ENCODE measurements at places on chromosomes 16 and 17.

DNA sequence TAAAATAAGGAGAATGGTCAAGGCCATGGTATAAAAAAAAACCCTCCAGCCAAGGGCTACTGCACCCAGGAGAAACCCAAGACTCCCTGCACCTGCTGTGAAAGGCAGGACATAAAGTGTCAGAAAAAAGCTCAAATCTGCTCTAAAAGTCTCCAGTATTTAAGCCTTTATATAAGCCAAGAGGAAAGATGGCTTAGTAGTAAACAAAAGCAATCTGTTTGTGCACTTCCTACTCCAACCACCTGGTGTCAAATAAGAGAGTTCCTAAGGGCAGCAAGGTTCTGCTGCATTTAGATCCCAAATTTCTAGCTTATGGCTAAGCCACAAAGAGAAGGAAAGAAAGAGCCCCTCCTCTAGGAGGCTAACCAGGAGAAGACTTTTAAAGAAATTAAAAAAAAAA lies 20.6 kb downstream of the ACSM1 start:
- no peak for DNase-seq

GRCh38 chr17:77606865-77607210 lies 351.7 kb upstream of the TNRC6C start:
- no peak for DNase-seq

- no peak for DNase-seq
These were observed 292.6 kb upstream of the IRX3 start for GRCh38 chr16:54579106-54579728.

DNA sequence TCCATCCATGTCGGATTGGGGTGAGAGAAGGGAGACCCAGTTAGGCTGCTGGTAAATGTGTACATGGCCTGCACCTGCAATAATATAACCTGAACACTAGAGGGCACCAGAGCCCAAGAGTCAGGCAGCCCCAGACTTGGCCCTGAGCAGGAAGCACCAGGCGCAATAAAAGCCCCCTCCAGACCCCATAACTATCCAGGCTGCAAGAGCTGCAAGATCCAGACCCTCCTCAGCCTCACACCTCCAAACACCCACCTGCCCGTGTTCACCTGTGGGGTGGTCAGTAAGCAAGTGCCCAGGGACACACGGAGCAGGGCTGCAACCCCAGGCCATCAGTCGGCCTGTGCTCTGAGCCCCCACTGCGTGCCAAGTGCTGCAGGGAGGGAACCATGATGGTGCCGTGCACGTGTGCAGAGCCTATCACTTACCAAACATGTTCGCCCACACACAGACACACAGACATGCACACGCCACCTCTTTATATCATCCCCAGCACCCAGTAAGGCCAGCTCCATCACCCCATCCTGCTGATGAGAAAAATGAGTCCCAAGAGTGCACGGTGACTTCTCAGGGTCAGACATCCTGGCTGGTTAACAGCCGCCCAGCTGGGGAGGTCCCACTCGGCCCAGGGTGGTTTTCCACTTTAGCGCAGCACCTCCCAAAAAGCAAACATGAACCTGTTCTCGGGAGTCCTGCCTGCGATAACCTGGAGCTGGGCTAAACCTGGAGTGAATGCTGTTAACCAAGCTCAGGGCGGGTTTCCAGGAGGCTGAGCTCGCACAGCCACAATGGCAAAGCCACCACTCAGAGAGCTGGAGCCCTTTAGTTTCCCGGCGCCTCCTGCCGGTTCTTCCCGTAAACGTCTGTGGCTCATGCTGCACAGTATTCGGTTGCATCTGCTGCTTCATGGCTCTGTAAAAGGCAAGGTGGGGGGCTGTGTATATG lies 439.8 kb downstream of the SOX9 start:
- peak; percentile 39 for DNase-seq

DNA sequence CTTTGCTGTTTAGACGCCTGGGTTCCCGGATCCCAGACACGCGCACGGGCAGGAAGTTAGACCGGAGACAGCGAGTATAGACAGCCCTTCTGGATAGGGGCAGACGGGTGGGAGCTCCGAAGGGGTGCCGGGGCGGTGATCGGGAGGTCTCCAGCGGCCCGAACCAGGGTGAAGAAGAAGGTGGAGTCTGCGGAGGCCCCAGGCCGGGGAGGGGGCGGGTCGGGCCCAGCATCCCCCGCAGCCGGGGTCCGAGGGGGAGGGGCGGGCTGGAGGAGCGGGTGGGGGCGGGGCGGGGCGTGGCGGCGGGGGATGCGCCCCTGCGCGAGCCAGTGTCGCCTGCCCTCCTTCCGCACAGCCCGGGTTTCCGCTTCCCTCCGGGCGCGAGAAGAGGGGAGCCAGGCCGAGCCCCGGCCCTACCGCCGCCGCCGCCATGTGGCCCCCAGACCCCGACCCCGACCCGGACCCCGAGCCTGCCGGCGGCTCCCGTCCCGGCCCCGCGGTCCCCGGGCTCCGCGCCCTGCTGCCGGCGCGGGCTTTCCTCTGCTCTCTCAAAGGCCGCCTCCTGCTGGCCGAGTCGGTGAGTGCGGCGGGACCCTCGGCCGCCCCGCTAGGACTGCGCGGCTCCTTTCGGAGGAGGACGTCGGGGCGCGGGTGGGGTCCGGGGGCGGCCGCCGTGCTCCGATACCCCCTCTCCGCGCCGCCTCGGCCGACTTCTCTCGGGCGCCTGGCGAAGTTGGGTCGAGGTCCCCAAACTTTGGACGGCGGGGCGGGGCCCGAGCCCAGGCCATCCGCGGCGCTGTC lies at the start of gene CMTM3:
Gene CMTM3, plus strand, starts transcription at position 329 of the 801 bp plus-strand sequence. Its CDS starts 102 bp downstream, at position 431.
- no peak for DNase-seq

- no peak for DNase-seq
These were observed 20.0 kb upstream of the RNF135 start for GRCh38 chr17:30950669-30951399.

- no peak for DNase-seq
These were observed 22.2 kb upstream of the CYLD start for GRCh38 chr16:50719401-50720337.

DNA sequence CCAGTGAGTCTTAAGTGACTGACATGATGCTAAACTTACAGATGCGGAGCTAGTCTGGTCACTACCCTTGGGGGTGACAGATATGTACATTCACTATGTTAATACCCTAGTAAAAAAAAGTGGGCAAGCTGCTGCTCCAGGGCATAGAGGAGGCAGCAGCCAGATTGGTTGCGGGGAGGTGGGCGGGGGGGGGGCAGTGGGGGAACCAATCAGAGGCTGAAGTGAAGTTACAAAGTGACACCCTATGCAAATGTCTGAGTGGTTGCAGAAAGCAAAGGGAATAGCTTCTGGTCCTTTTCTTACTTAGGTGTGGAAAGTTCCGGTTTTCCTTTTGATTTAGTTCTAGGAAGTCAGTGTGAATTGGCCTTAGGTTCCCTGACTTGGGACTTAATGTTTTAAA lies 12.1 kb downstream of the NDEL1 start:
- no peak for DNase-seq

DNA sequence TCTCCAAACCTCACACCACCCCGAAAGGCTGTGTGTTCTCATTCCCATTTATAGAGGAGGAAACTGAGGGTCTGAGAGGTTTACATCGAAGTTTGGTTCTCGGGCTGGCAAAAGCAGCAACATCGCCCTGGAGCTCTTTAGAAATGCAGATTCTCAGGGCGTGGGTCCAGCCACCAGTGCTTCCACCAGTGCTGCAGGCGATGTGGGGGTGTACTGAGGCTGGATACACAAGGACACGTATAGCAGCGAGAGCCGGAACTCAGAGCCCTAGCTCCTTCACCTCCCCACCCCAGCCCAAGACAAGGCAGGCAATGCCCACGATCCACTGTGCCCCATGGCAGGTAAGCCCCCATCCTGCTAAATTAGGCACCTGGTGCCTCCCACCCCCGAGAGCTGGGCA lies 5.9 kb downstream of the GPRC5B start:
- DNase-seq: no peak

GRCh38 chr16:70689970-70690891 lies 4.4 kb upstream of the MTSS2 start:
- no peak for DNase-seq

GRCh38 chr17:36602924-36603384 lies 1.6 kb downstream of the MRM1 start:
- DNase-seq: peak; percentile 19

DNA sequence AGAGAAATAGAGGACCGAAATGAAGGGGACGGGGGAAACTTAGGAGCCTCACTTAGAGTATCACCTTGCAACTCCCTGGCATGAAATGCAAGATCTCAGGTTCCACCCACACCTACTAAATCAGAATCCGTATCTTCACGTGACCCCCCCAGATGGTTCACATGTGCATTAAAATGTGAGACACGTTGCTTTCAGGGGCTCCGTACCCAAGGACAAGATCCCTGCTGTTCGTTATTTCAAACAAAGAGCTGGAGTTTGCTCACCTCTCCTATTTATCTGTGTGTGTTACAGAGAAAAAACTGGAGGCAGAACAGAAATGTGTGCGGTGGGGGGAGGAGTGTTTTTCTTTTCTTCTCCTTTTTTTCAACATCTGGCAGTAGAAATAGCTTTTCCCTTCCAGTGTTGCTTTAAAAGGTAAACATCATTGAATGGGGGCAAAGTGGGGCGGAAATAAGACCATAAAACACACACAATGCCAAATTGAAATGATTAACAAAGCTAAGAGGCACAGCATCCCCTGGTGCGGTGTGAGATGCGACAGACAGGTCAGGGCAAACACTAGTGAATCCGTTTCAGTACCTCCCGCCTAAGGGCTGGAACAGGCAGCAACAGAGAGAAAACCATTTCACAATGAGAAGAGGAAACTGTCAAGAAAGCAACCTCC lies 145.4 kb downstream of the SOX9 start:
- DNase-seq: no peak

GRCh38 chr17:71055128-71055527 lies 885.8 kb downstream of the KCNJ2 start:
- DNase-seq: peak; percentile 13

DNA sequence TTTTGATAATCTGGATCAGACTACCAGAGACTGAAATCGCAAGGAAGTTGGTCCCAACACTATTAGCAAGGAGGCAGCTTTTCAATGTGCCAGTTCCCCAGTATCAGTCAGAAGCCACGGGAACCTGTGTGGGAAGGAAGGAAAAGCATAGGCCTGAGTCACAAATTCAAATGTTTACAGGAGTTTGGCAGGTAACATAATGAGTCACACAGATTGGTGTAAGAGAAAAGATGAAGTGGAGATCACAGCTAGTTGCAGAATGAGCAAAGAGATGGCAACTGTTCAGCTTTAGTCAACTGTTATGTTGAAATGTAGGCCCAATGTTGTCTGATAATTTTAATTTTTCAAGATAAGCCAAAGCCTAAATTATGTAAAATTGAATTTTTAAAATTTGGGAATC lies 28.1 kb upstream of the ITGA2B start:
- no peak for DNase-seq

DNA sequence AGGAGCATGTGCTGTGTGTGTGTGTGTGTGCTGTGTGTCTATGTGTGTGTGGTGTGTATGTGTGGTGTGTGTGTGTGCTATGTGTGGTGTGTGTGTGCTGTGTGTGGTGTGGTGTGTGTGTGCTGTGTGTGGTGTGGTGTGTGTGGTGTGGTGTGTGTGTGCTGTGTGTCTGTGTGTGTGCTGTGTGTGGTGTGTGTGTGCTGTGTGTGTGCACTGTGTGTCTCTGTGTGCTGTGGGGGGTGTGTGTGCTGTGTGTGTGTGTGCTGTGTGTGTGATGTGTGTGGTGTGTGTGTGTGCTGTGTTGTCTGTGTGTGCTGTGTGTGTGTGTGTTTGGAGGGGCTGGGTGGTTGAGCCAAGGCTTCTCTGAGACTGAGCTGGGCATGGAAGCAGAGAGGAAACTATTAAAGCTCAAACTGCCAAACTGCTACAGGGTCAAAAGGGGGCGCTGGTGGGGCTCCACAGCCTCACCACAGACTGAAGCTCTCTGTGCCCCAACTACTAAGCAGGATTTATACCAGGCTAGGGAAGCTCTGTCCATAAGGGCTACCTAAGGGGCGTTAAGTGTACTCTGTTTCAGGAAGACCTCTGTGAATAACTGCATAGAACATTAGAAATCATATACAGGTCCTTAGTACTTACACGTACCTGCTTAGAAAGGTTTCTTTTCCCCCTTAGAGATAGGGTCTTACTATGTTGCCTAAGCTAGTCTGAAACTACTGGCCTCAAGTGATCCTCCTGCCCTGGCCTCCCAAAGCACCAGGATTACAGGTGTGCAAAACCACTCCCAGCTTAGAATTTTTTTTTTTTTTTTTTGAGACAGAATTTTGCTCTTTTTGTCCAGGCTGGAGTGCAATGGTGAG lies 27.8 kb upstream of the GHDC start:
- DNase-seq: peak; percentile 52

GRCh38 chr17:64139542-64139941 lies 9.6 kb upstream of the ERN1 start:
- DNase-seq: no peak

GRCh38 chr17:10055262-10055975 lies 143.0 kb downstream of the GAS7 start:
- DNase-seq: no peak

GRCh38 chr17:58210922-58211321 lies 8.1 kb downstream of the MKS1 start:
- DNase-seq: no peak

GRCh38 chr17:83203073-83203471 lies 123.7 kb downstream of the METRNL start:
- DNase-seq: no peak

GRCh38 chr17:50582741-50583140 lies 22.2 kb downstream of the CACNA1G start:
- DNase-seq: no peak

- no peak for DNase-seq
These were observed 3.9 kb downstream of the IFT140 start for GRCh38 chr16:1607971-1608370.

GRCh38 chr17:78917451-78918275 lies 7.5 kb downstream of the TIMP2 start:
- no peak for DNase-seq

- DNase-seq: no peak
These were observed 8.1 kb downstream of the FTO start for GRCh38 chr16:53712065-53712464.

- no peak for DNase-seq
These were observed 51.8 kb downstream of the MYH3 start for GRCh38 chr17:10605221-10605783.

DNA sequence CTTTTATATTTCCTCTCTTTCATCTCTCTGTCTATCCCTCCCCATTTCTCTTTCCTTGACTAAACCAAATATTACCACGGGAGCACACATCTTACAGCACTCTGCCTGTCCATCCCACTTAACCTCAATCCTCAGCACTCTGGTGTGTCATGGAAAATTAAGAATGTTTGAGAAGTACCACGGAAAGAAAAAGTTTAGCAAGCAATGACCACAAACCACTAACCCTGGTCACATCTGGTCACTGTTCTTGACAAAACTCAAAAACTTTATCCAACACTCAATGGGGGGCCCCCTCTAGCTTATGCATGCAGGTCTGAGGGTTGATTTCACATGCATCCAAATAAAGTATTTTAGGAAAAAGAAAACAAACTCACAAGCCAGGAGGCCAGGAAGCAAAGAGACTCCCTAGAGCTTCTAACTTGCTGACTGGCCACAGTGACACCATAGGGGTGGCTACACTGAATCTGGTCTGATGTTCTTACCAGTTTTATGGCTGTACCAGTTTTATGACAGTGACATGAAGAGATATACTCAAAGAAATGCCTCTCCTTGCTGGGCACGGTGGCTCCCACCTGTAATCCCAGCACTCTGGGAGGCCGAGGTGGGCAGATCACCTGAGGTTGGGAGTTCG lies 229.2 kb downstream of the STX8 start:
- DNase-seq: no peak
